ENCODE measurements at places on chromosomes 13 and 19.

DNA sequence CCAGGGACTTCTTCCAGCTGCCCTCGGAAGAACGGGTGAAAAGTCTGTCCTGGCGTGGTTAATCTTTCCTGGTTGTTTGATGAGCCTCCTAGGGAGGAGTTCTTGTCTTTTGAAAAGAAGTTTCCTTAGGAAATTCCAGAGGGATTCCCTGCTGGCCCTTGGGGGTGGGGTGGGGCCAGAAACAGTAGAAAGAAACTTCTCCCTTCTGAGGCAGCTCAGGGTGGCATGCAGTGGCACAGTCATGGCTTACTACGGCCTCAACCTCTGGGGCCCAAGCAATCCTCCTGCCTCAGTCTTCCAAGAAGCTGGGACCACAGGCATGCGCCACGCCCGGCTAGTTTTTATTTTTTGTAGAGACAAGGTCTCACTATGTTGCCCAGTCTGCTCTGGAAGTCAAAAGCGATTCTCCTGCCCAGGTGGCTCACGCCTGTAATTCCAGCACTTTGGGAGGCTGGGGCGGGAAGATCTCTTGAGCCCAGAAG lies 1.5 kb downstream of the ZNF101 start:
- DNase-seq: no peak

- no peak for DNase-seq
Observed at GRCh38 chr19:35138305-35138892, at the start of gene FXYD1. TSS of gene FXYD1 (plus strand) at chr19:35138824. CDS start at chr19:35140080, 1,256 bp downstream.

GRCh38 chr13:41854758-41855157 lies 106.2 kb downstream of the VWA8 start:
- no peak for DNase-seq

DNA sequence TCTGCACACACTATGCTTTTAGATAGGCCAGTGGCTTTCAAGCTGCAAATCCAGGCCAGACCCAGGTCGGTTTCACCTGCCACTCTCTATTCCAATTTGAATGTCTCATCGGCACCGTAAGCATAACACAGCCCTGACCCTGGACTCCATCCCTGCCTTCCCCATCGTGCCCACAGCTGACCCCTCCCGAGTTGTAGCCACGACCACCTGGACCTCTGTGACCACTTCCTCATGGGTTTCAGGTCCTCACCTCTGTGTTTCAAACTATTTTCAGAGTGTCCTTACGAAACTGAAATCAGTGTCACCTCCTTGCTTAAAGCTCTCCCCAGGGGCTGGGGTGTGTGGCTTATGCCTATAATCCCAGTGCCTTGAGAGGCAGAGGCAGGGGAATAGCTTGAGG lies 9.0 kb upstream of the HSH2D start:
- DNase-seq: no peak

- no peak for DNase-seq
Observed at GRCh38 chr13:40024204-40024966, 368.9 kb downstream of the COG6 start.

All from NCI-H187 (cell line).